ENCODE measurements at places on chromosomes 1 and 21. TPM values are rescaled to one million over a fixed set of nuclear protein-coding genes. Genes with fewer than 3 reads are reported as not detected.

OR2L2 gene
- polyA plus RNA-seq, result 0.14 TPM

CATSPERE gene
- 5.6 TPM for polyA plus RNA-seq

TNNI3K gene
- 3.1 TPM for polyA plus RNA-seq

A3GALT2 gene
- polyA plus RNA-seq, result not detected

OR10J1 gene
- not detected for polyA plus RNA-seq

SPRR2B gene
- not detected for polyA plus RNA-seq

ADGRL4 gene
- polyA plus RNA-seq, result 0.12 TPM

Data from neural cell (in vitro differentiated cells).